ENCODE measurements at places on chromosomes 6 and 20.

- no peak for DNase-seq
These were observed 93.3 kb downstream of the ADAT2 start for GRCh38 chr6:143357152-143357551.

DNA sequence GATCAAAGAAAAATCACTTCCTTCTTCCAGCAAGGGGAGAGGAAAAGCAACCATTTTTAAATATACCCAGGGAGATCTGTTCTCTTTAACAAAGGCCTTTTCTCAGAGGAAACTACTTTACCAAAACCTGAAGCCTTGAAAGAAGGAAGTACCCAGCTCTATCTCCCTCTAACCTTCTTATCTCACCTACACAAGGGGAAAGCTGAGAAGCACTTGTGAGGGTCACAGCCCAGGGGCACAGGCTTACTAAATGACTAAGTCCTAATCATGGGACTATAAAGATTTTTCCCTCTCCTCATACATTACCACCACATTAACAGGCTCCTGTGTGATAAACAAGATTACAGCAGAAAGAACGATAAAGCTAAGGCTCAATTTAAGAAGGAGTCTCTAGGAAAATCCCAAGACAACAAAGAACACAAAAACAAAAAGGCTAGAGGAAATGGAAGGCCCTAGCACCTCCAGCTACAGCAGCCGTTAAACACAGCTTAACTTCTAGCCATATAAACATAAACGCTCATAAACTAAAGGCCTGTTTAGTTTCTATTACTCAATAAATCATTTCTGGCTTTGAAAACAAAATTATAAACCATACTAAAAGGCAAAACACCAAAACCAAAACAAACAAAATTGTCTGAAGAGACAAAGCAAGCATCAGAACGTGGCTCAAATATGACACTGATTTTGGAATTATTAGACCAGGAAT is 284.9 kb upstream of the ECI2 start:
- DNase-seq = no peak

DNA sequence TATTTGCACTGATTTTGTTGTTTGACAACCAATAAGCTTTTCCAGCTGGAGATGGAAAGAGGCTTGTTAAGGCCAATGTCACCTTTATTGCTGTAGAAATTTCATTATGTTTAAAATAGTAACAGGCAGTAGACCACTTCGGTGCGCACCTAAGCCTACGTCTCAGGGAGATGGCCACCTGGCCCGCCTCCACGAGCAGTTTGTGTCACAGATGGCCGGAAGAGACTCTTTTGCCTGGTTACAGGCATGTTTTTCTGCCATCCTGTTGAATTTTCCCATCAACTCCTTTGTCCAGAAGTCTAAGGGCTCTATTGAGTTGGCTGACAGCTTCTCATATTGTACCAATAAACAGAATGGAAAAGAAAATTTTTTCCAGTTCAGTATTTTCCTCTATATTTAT is 51.0 kb downstream of the SLC9A8 start:
- DNase-seq = no peak

DNA sequence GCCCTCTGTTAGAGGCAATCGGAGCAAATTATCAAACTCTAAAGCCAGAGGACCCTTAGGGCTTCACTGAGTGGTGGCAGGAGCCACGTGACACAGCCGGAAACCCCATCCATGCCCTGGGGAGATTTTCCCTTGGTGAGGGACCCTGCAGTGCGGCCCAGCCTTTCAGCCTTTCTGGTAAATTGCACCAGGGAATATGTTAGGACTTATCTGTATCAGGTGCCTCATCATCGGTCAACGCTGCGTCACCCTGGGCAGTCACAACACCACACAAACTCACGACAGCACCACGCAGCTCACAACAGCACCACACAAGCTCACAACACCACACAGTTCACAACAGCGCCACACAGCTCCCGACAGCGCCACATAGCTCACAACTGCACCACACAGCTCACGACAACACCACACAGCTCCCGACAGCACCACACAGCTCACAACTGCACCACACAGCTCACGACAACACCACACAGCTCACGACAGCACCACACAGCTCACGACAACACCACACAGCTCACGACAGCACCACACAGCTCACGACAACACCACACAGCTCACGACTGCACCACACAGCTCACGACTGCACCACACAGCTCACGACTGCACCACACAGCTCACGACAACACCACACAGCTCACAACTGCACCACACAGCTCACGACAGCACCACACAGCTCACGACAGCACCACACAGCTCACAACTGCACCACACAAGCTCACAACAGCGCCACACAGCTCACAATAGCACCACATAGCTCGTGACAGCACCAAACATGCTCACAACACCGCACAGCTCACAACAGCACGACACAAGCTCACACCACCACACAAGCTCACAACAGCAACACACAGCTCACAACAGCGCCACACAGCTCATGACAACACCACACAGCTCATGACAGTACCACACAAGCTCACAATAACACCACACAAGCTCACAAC is 199.0 kb downstream of the DLL1 start:
- DNase-seq = peak; percentile 5

DNA sequence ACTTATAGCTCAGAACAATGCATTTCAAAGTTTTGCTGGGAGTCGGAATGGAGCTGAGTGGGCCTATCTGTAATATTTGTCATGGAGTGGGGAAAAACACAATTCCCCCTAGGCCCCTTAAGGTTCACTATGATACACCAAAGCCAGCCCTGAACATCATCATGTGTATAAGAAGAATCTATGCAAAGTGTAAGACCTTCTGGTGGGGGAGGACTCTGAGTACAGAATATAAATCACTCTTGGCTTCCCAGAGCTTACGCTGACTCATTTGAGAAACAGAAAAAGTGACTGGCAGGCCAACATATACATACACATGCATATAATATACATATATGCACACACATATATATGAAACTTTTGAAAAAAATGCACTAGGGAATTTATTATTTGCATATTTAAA is 54.1 kb upstream of the UBR2 start:
- no peak for DNase-seq

DNA sequence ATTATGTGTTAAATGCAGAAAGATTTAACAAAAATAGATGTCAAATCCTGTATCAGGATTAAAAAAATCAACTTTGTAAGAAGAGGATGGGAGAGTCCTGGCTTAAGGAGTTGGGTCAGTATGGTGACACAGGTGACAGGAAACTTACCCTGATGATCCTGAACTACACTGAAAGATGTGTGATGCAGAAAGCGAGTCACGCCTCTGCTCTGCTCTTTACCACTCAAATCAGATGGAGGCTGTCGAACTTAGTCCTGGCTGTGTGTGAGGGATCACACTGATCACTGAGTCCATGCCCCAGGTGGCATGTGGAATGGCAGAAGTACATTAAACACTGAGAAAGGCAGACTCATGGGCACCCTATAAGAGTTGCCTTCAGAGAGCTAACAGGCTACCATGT is 92.9 kb downstream of the GJA10 start:
- no peak for DNase-seq

GRCh38 chr6:106740287-106740686 is 110.9 kb downstream of the QRSL1 start:
- no peak for DNase-seq

- no peak for DNase-seq
These were observed 233.4 kb downstream of the UST start for GRCh38 chr6:148980234-148980633.

DNA sequence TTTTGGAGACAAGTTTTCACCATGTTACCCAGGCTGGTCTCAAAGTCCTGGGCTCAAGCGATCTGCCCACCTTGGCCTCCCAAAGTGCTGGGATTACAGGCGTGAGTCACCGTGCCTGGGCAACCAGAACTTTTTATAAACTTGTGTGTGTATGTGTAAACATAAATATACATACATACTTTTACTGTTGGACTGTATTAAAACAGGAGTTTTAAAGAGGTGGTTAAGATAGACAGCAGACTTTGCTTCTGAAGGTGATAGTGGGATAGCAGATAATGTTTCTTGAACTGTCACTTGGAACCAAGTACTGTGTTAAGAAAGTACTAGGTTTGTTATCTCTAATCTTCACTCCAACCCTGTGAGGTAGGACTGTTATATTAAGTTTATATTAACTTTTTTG is 28.6 kb upstream of the MAPK13 start:
- no peak for DNase-seq

- DNase-seq = no peak
These were observed 861 bp upstream of the NHSL1 start for GRCh38 chr6:138500045-138500665.

DNA sequence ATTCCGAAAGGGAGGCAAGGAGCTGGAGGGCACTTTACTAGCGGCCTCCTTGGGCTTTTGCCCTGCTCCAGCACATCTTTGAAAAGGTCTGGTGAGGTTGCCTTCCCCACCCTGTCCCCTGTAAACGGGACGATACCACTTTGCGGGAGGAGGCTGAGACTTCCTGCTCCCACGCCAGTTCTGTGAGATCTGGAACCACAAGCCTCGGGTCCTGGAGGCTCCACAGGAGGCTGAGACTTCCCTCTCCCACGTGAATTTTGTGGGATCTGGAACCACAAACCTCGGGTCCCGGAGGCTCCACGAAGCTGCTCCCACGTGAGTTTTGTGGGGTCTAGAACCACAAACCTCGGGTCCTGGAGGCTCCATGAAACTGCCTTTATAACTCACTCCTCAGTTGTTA is 209.3 kb downstream of the DLL1 start:
- peak; percentile 4 for DNase-seq

DNA sequence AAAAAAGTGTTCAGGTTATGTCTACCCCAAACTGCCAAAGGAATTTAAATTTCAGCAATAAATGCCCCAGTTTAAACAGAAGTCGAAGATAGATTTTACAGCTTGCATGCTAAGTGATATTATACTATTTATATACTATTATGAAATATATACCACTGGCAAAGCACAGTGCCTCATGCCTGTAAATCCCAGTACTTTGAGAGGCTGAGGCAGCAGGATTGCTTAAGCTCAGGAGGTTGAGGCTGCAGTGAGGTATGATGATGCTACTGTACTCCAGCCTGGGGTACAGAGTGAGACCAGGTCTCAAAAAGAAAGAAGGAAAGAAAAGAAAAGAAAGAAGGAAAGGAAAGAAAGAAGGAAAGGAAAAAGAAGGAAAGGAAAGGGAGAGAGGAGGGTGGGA is 102.1 kb downstream of the MTFR2 start:
- DNase-seq = no peak

GRCh38 chr6:105644691-105645090 is 241.8 kb upstream of the PREP start:
- no peak for DNase-seq

DNA sequence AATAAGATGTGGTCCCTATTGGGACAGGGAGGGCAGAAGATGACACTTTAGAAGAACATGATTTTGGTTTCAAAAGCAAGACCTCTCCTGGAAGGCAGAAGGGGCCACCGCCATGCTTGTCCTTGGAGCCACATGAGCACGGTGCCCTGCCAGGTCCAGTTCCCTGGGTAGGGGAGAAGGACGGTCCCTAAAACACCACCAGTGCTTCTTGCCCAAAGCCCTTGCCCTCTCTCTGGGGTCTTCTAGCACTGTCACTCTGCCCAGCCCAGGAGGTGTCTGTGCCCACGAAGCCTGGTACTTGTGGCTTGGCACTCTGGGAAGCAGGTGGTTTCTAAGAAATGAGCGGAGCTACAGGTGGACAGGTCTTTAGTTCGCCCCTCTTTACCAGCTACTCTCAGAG is 46.0 kb downstream of the PLCG1 start:
- DNase-seq = peak; percentile 8

GRCh38 chr20:46933150-46933549 is 38.5 kb downstream of the EYA2 start:
- DNase-seq = no peak

- DNase-seq = no peak
These were observed 66.5 kb downstream of the DTNBP1 start for GRCh38 chr6:15596186-15596896.

DNA sequence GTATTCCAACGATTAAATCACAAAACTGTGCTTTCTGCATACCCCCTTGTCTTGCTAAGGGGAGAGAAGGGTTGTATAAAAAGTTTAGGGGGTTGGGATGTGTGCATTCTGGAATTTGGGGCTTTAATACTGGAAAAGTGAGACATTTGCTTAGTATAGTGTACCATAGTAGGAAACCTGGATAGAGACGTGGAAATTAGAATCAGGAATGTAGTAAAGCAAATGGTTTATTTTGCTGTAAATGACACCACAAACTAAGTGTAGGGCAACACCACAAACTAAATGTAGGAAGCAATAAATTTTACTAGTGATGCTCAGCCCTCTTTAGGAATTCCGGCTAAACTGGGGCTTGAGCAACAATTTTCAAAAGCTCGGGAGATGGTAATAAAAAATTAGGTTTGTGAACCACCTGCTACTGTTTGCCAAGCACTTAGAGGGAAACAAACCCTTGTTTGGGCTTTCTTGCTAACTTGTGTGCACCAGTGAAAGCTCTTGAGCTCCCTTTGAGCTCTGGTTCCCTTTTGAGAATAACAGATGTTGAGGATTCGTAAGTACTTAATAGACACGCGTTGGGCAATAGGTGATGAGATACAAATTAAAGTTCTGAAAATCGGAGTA is 13.8 kb downstream of the BRD2 start:
- DNase-seq = no peak

DNA sequence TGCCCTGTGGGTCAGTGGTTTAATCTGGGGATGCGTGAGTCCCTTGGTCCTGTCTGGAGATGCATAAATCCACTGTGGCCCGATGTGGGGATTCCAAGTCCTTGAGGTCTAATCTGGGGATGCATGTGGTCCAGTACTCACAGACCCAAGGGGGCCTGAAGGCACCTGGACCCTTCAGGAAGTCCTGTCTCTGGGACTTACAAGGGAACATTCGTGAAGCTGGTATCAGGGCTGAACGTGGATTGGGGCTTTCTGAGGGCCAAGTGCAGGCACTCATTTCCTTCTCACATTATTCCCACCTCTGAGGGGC is 25.2 kb upstream of the GTSF1L start:
- no peak for DNase-seq

GRCh38 chr20:52812231-52812847 is 159.8 kb upstream of the TSHZ2 start:
- no peak for DNase-seq

GRCh38 chr6:119209452-119210205 is 131.2 kb upstream of the FAM184A start:
- no peak for DNase-seq

DNA sequence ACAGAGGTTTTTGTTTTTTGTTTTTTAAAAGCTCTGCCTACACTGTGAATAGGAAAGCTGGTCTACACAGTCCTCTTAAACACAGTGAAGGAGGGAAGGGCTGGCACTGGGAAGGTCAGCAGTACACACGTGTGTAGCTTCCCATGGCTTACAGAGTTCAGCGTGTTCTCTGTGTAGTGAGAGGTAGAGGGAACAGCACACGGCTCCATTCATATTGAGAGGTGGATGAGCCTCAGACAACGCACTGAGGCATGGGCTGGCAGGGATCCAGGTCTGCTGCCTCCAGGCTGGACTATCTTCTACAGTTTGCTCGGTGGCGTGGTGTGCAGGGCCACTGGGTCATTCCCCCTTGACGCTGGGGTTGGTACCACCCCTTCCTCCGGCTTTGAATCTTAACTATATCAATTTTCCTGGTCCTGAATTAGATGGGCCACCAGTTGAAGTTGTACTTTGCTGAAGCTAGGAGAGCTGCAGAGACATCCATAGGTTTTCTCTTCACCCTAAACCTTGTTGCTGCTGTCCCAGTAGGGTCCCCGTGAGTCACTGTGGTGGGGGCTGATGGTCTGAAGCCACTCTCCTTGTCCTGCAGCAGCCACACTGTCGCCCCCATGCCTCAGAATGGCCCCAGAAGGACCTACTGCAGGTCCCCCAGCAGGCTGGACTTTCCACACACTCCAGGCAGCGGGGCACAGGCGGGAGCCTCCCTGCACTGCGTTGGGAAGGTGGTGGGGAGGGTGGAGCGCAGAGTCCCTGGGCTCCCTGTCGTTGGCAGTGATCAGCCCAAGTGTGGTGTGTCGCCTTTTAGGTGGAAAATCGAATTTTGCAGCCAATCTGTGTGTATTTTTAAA is 2.0 kb downstream of the ARFGAP1 start:
- DNase-seq = no peak

All from testis (tissue), 5 donors.